ENCODE measurements at places on chromosomes 6 and 20.

GRCh38 chr6:88749849-88750248 is 213.6 kb downstream of the RNGTT start:
- no peak for DNase-seq

GRCh38 chr6:121794630-121795029 is 359.2 kb downstream of the GJA1 start:
- no peak for DNase-seq

DNA sequence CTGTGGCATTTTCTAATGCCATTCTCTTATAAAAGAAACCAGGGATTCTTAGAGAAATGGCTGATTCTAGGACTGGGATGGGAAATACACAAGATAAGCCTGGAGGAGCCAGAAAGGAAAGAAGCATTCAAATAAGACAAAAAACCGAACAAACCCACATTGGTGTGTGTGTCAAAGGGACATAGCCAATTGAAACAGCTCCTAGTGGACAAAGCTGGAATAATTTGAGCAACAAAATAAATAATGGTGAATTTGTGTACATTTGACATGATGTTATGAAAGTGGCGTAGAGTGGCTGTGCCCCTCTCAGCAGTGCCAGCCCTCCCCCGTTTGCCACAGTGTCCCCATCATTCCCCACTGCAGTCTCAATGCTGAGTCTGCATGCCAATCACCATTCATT is 55.5 kb downstream of the B3GAT2 start:
- DNase-seq, result no peak

- no peak for DNase-seq
These were observed 85.8 kb downstream of the DZANK1 start for GRCh38 chr20:18380908-18381529.

DNA sequence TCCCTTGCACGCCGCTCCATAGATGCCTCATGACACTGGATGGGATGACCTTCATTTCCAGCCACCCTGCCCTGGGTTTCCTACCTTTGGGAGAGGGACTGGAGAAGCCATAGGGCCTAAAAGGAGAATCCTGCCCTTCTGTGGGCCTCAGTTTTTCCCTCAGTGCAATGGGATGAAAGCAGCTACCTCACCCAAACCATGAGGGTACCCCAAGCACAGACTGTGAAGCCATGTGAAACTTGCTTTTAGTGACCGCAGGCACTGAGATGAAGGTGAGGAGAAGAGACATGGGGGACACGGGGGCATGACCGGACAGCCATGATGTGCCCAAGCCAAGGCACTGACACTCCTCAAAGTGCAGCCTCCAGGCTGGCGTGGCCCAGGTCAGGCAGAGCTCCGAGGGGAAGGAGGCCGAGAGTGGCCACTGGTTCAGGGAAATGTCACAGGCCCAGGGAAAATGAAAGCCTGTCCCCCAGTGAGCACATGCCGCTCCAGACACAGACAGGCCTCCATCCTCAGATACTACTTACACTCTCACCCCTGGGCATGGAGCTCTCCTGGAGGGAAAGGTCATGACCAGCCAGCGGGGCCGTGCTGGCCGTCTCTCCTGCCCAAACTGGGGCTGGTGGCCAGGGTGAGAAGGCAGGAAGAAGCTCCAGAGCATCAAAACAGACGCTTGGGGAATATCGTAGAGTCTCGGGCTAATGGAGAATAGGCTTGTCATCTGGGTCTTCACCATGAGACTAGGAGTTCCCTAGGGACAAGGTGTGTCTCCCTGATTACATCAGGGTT is 116.2 kb downstream of the GRM4 start:
- DNase-seq, result no peak

DNA sequence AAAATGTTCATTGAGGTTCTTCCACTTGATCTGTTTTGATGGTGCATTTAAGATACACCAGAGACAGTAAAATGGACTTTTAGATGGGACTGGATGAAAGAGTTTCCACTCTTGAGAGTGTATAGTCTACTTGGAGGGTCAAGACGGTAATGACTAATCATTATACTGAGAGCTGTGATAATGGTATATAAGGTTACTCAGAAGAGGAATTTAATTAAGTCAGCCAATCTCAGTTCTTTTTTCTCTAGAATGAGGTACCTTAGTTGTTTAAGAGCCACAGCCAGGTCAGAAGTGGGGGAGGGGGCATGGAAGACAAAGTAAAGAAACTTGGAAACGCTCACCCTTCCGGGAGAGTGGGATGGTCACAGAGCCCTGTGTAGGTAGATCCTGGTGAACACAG is 123.9 kb downstream of the MAP3K4 start:
- no peak for DNase-seq

DNA sequence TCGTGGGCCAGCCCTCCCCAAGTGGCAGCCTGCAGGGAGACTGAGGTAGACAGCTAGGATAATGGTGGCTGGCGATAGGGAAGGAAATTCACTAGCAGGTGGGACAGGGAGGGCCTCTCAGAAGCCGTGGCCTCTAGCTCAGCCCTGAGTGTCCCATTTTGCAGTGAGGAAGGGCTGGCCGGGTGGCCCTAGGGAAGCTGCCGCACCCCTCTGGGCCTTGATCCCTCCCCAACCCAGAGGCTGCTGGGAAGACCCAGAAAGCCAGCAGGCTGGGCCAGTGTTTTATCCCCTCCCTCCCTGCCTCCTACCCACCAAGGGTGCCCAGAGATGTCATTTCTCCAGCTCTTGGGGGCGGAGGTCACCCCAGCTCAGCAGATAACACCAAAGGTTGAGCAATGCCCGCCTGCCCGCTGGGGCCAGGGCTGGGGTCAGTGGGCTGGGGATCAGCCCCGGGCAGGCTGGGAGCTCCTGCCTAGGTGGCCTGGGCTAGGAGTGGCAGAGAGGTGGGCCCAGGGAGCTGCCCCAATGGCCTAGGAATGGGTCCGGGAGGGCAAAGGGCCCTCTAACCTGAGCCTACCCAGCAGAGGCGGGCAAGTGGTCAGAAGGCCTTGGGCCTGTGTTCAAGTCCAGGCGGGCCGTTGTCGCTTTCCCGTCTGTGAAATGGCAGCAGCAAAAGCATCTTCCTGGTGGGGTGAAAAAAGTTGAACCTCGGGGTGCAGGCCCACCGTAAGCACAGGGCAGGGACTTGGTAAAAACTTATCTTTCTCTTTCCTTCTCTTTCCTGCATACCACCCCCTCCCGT is 1.6 kb upstream of the CEBPB start:
- no peak for DNase-seq

- DNase-seq, result no peak
These were observed 71.6 kb downstream of the STK35 start for GRCh38 chr20:2173186-2173585.
